Right lobe of liver (tissue), 6 donors: ENCODE measurements at places on chromosomes 6 and 20. TPM values are rescaled to one million over a fixed set of nuclear protein-coding genes. Genes with fewer than 3 reads are reported as not detected.

GRCh38 chr6:44260451-44261297, 3.3 kb upstream of the SLC35B2 start:
- no peak overlapping the region for H3K4me3 ChIP-seq
- peaks cover 25% of the 10 kb centered on the region for H3K4me1 ChIP-seq
- DNase-seq, result no peak
- H3K27me3 ChIP-seq, result no peaks in the 10 kb centered on the region

Gene SDHAF4
- 5.5 TPM for total RNA-seq

Gene LHFPL5
- not detected for total RNA-seq

- H3K4me1 ChIP-seq, result no peaks in the 10 kb centered on the region
- H3K27ac ChIP-seq, result no peak within 1 kb of the TSS
- no peaks in the 10 kb centered on the region for H3K27me3 ChIP-seq
- DNase-seq, result no peak
These were observed at the start of gene WFDC2 for GRCh38 chr20:45469336-45470261. WFDC2 (plus strand) TSS chr20:45469753; CDS start chr20:45469782, 29 bp downstream.

Gene DTD1
- total RNA-seq, result 5.8 TPM

- no peaks in the 10 kb centered on the region for H3K4me1 ChIP-seq
- no peaks in the 10 kb centered on the region for H3K36me3 ChIP-seq
- H3K27ac ChIP-seq, result no peak overlapping the region
- H3K4me3 ChIP-seq, result no peak overlapping the region
These were observed 112.8 kb upstream of the INSM1 start for GRCh38 chr20:20255099-20255498.

Gene LPIN3
- 8.4 TPM for total RNA-seq

Gene ANKRD6
- 5.3 TPM for total RNA-seq

Gene SLC22A1
- 1,474 TPM for total RNA-seq

Gene POLR3F
- total RNA-seq, result 4.1 TPM

Gene SLC22A2
- not detected for total RNA-seq

DNA sequence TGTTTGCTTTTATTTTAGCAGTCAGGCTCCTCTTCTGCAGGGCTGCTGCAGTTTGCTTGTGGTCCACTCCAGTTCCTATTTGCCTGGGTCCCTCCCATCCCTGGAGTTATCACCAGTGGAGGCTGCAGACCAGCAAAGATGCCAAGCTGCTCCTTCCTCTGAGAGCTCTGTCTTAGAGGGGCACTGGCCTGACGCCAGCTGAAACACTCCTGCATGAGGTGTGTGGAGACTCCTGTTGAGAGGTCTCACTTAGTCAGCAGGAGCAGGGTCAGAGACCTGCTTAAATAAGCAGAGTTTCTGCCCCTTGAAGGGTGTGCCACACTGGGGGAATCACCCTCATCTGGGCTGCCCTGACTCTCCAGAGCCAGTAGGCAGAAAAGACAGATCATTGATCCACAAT, 16.2 kb upstream of the WFDC8 start:
- no peaks in the 10 kb centered on the region for H3K36me3 ChIP-seq
- no peaks in the 10 kb centered on the region for H3K27me3 ChIP-seq
- no peaks in the 10 kb centered on the region for H3K4me1 ChIP-seq
- DNase-seq, result no peak

Gene PSORS1C2
- not detected for total RNA-seq

DNA sequence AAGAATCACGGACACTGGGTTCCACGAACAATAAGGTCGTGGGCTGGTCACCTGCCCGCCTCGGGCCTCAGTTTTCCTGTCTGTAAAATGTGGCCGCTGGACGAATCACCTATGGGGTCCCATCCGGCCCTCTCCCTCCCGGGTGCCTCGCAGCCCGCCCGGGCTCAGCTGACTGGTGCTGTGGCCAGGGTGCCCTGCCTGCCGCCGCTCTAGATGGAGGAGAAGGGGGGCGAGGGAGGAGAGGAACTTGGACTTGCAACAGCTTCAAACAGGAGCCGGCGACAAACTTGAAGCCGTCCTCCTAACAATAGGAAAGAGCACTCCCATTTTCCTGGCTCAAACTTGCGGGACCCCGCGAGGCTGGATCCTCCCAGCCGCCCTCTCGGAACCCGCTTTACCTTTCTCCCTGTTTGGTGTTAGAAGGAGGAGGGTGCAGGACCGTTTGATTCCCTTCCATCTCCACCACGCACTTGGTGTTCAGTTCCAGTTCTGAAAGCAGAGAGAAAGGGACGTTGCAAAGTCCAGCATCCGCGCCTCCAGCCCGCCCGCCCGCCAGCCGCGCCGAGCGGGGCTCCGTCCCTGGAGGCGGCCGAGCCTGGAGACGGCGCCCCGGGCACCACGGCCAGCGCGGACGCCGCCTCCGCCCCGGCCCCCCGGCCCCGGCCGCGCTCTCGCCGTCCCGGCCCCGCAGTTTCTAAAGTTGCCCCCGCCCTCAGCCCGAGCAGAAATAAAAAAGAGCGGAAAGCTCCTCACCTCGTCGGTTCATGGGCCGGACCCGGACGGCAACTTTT, 584 bp downstream of the KIF13A start:
- peak overlapping the region; percentile 61 for H3K27ac ChIP-seq
- H3K4me3 ChIP-seq, result peak overlapping the region; percentile 70
- H3K27me3 ChIP-seq, result no peaks in the 10 kb centered on the region
- DNase-seq, result peak; percentile 79
- no peaks in the 10 kb centered on the region for H3K36me3 ChIP-seq

Gene CPXM1
- 0.16 TPM for total RNA-seq

GRCh38 chr6:167162591-167162990, 4.8 kb upstream of the GPR31 start:
- no peaks in the 10 kb centered on the region for H3K36me3 ChIP-seq
- H3K4me3 ChIP-seq, result no peak overlapping the region
- no peaks in the 10 kb centered on the region for H3K4me1 ChIP-seq
- H3K27me3 ChIP-seq, result no peaks in the 10 kb centered on the region
- H3K27ac ChIP-seq, result no peak overlapping the region

DNA sequence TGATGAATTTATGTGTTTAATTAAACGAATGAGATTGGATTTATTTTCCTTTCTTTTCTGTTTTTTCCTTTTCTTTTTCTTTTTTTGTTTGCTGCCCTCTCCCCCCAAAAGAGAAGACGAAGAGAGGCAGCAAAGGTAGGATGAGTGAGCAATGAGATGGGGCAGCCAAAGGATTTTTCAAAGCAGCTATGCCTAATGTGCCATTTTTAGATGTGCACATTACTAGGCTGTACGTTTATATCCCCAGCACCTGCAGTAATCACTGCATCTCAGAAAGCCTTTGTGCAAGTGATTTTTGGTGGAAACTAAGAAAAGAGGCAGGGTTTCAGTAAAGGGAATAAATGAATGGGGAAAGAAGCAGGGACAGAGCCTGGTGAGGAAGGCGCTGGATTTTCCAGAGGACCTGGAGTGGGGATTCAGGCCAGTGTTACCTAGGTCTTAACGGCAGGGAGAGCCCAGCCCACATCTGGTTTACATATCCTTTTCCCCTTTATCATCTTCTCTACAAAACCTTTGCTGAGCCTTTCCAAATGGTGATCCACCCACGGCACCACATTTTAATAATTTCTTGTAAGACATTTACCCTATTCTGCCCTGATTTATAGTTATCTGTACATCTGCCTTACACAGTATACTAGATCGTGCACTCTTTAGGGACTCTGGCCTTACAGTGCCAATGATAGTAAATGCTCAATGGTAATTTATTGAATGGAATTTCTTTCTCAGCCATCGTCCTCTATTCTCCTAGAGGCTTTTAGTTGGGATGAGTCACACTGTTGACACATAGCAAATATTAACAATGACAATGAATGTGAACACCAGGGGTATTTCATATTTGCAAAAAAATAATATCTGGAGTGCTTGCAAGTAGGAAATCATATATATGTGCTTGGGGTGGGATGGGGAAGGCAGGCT, 38.3 kb upstream of the ATXN1 start:
- no peak overlapping the region for H3K4me3 ChIP-seq
- no peaks in the 10 kb centered on the region for H3K4me1 ChIP-seq
- no peak overlapping the region for H3K27ac ChIP-seq
- H3K36me3 ChIP-seq, result no peaks in the 10 kb centered on the region

Gene DYNLT2
- total RNA-seq, result 0.58 TPM

DNA sequence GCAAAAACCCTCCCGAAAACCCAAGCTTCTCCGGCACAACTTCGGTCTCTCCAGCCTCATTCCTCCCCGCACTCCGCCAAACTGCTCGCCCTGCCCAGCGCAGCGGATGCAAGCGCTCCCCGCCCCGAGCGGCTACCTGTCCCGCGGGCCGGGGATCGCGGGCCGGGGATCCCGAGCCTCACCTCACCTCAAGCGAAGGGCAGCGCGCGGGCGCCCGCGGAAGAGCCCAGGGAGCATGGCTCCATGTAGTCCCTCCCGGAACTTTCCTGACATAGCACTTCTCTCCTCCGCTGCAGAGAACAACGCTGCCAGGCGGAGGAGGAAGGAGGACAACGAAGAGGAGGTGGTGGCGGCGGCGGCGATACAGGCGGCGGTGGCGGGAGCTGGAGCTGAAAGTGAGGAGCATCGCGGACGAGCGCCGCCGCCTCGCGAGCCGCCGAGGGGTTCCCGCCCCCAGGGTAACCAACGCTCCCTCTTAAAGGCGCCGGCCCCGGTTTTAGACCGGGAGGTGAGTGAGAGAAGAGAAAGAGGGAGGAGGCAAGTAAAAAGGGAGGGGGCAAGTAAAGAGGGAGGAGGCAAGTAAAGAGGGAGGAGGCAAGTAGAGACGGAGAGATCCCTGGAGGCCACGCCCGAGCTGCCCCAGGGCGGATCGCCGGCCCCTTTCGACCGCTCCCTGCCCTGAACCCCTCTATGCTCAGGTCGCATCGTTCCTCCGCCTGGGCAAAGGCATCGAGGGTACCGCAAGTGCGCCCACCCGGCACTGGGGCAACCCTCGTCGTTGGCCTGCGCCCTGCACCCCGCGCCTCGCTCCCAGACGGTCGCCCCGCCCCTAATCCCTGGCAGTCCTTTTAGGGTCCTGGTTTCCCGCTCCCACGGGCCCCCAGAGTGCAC, at the start of gene GPR63:
TSS of gene GPR63 (minus strand) at position 397 of the 891 bp plus-strand sequence. CDS start 37,746 bp downstream, outside the sequence.
- H3K4me1 ChIP-seq, result peaks cover 9% of the 10 kb centered on the region
- H3K4me3 ChIP-seq, result peak within 1 kb of the TSS; percentile 51
- DNase-seq, result peak; percentile 50

DNA sequence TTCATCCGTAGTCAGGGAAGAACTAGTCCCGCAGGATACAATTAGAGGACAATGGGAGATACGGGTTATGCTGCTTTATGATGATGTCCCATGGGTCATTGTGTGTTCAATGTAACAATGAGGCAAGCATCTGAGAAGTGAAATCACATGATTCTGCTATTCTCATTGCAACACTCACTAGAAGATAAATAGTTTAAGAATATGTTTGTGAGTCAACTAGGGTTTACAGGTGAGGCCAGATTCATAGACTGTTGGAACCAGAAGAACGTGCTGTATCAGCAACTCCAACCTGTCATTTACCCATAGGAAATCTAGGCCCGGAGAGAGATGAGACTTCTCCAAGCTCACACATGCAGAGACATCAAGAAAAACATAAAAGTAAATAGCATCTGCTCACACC, 80.8 kb downstream of the SCML4 start:
- no peak overlapping the region for H3K4me3 ChIP-seq
- no peak for DNase-seq
- no peaks in the 10 kb centered on the region for H3K36me3 ChIP-seq
- no peaks in the 10 kb centered on the region for H3K27me3 ChIP-seq
- H3K27ac ChIP-seq, result no peak overlapping the region

DNA sequence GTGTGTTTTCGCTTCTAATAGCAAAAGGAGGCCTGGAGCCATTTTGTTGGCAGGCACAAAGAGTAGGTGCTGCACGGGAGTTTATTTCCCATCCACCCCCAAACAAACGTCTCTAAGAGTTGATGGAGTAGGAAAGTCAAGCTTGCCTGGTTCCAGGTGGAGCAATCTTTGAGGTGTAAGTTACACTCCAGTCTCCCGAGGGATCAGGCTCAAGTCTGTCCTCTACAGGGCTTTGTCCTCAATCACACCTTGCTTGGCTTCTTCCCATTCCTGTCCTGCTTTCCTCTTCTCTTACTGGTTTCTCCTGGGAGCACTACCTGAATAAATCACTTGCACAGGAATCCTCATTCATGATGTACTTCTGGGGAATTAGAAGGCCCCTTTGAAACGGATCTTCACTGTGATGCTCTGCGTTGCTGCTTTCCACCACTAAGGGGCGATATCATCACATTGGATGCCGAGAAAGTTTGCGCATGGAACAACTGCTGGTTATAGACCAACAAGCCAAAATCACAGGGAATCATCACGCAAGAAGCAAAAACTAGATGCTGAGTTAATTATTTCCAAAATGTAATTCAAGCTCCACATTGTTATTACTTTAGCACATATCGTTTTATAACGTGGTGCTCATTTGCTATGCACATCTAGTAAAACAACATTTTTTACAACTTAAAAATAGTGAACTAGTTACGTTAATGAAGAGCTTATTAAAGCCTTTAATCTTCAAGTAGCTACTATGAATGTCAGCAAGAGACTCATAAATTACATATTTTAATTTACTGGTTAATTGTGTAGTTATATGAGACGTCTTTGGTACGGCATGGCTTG, 156.8 kb downstream of the DNAH8 start:
- no peak overlapping the region for H3K4me3 ChIP-seq
- DNase-seq, result peak; percentile 56
- H3K27me3 ChIP-seq, result no peaks in the 10 kb centered on the region
- H3K27ac ChIP-seq, result no peak overlapping the region
- H3K4me1 ChIP-seq, result no peaks in the 10 kb centered on the region

DNA sequence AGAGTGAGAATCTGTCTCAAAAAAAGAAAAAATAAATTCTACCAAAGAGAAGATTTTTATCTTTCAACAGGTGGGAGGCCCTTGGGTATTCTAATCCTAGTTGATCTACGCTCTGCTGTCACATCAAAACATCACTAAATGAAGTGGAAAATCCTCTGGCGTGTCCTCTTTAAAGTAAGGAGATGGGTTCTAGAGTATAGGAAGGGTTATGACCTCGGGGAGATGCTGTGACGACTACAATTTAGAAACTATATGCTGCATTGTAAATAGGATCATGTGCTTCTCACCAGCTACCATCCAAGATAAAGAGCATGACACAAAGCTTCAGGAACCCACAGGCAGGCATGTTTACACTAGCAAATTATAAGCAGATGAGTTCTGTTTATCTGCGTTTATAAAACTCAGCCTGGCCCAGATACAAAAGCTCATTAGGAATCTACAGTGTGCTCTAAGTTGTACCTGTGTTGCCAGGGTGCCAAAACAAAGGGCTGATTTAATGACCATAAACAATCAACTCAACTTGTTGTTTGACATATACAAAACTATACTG, 197.1 kb upstream of the PLN start:
- H3K27ac ChIP-seq, result no peak overlapping the region
- H3K4me1 ChIP-seq, result no peaks in the 10 kb centered on the region
- H3K27me3 ChIP-seq, result no peaks in the 10 kb centered on the region
- H3K4me3 ChIP-seq, result no peak overlapping the region
